Prostate gland (tissue), 2 donors: ENCODE measurements at places on chromosomes 12 and 14. TPM values are rescaled to one million over a fixed set of nuclear protein-coding genes. Genes with fewer than 3 reads are reported as not detected.

CCDC196 gene
- total RNA-seq: not detected

SLC24A4 gene
- 0.82 TPM for total RNA-seq

GRCh38 chr14:71448431-71449315 lies 483.6 kb upstream of the RGS6 start:
- no peak for DNase-seq
- H3K4me3 ChIP-seq: no peak overlapping the region
- no peaks in the 10 kb centered on the region for H3K27me3 ChIP-seq
- no peak overlapping the region for H3K27ac ChIP-seq
- H3K36me3 ChIP-seq: no peaks in the 10 kb centered on the region

DNA sequence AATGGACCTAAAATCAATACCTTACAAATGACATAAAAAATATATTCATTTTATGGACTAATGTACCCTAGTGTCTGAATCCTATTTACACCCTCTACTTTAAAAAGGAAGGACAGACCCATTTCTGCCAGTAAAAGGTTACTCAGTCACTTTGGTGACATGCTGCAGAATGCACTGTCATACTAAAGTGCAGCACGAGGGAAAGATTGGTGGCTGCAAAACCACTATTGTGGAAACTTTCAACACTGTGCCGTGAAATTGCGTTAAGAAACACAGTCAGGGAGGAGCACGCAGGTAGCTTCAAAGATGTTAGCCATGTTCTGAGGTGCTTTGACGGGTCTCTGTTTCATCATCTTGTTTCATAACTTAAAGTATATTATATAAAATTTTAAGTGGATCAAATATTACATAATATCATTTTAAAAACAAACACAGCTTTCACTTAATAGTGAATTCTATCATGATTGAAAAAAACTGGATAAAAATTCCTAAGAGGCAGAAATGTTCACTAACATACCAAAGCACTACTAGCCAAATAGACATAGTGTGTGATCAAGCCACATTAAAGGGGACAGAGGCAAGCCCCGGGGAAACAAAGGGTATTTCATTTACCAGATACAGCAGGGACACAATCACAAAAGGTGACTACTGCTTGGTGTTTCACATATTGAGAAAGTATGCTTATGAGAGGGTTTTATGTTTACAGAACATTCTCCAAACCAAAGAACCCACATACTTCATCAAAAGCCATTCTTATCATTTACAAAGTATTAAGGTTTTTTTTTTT lies 330.8 kb upstream of the SOX5 start:
- no peaks in the 10 kb centered on the region for H3K4me1 ChIP-seq
- no peak overlapping the region for H3K27ac ChIP-seq
- DNase-seq: no peak
- H3K36me3 ChIP-seq: no peaks in the 10 kb centered on the region
- H3K27me3 ChIP-seq: no peaks in the 10 kb centered on the region
- H3K4me3 ChIP-seq: no peak overlapping the region

- no peak overlapping the region for H3K4me3 ChIP-seq
- no peak for DNase-seq
- H3K27me3 ChIP-seq: no peaks in the 10 kb centered on the region
- no peaks in the 10 kb centered on the region for H3K4me1 ChIP-seq
- H3K27ac ChIP-seq: no peak overlapping the region
Observed at GRCh38 chr14:68088451-68088854, 268.9 kb downstream of the RAD51B start.
